ENCODE measurements at places on chromosomes 1 and 21.

GRCh38 chr1:205588636-205589035 lies 43.2 kb downstream of the ELK4 start:
- DNase-seq: peak; percentile 41

GRCh38 chr21:38920631-38921398 lies 115.1 kb downstream of the ETS2 start:
- DNase-seq: peak; percentile 75

DNA sequence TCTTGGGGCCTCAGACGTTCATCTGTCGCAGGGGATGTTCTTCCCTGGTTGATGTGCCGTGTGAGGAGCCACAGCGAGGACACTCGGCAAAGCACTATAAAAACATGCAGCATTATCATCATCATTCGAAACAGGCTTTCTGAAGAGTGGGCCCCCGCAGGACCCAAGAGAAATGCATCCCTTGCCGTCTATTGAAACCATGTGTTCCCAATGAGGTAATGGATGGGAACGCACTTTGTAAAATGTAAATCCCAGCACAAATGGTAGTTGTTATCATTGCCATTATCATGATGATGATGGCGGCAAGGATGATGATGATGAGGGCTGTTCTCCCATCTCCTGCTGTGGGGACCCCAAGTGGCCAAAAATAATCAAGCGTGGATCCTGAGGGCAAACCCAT lies 76.8 kb downstream of the GLIS1 start:
- DNase-seq: no peak

DNA sequence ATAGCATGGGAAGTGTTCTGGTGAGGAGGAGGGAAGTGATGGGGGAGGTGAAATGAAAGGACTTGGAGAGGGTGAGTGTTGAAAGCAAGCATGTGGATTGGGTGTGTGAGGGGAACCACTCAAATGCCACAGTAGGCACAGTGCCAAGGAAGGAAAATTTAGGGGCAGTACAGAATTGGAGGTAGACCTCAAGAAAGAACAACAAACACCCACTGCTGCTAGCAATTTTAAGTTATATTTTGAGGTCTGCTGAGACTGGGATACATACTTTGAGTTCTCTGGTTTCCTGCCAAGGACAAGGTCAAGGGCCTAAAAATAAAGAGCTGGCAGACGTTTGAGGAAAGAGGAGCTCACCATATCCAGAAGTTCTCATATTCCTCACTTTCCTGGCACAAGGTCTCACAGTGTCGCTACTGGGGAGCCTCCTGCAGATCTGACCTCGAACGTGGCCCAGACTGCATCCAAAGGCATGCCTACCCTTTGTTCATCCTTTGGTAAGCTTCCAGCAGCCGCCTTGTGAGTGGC lies 104.0 kb downstream of the BRINP2 start:
- peak; percentile 64 for DNase-seq

DNA sequence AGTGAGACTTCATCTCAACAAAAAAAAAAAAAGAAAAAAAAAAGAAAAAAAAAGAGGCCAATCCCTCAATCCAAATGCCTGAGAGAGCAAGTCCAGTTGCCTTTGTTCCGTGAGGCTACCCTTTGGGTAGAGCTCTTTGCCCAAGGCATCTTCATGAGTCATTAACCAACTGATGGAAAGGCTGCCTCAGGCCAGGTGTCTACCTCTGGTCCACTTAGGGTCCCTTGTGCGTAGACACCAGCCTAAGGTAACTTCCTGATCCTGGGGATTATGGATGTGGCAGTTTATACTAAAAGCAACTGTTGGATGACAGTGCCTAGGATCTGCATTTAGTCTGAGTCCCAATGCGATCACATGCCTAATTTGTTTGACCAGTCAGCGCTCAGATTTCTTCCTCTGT lies 20.7 kb upstream of the ZNF326 start:
- DNase-seq: no peak

GRCh38 chr1:110872745-110873720 lies at the start of gene CD53:
CD53 (plus strand) TSS chr1:110873148; CDS start chr1:110891409, 18,261 bp downstream.
- no peak for DNase-seq

- DNase-seq: no peak
These were observed 18.8 kb downstream of the MAP7D1 start for GRCh38 chr1:36174713-36175112.

- peak; percentile 30 for DNase-seq
These were observed 626.6 kb downstream of the KCNT2 start for GRCh38 chr1:195981448-195982139.

DNA sequence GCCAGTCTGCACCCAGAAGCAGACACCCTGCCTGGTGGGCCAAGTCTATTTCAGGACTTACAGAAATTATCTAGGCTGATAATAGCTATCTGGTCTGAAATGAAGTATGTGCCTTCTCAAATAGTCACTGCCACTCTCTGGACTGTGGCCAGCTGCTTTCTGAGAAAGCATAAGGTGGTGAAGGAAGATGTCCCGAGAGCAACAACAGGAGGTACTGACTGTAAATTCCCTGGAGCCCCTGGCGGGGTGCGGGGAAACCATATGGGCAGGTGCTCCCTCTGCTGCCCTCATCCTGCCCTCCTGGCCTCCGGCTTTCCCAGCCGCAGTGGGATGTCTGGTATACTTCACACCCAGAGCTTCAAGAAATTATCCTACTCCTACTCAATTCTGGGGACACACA lies 86.8 kb downstream of the TGFBR3 start:
- DNase-seq: no peak

DNA sequence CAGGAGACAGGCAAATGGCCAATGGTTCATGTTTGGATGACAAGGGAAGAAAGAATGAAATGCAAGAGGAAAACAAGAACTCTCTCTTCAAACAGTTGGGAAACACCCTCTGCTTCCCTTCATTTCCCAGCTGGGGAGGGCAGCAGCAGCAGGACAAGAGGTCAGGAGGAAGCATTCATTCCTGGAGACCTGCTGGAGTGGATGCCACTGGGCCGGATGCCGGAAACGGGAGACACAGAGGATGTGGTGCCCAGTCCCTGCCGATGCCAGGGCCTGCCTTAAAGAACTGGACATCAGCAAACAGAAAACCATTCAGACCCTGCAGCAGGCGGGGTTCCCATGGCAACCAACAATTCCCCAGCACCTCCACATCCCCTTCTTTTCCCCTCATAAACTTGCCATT lies 102.3 kb upstream of the ZNF648 start:
- no peak for DNase-seq

DNA sequence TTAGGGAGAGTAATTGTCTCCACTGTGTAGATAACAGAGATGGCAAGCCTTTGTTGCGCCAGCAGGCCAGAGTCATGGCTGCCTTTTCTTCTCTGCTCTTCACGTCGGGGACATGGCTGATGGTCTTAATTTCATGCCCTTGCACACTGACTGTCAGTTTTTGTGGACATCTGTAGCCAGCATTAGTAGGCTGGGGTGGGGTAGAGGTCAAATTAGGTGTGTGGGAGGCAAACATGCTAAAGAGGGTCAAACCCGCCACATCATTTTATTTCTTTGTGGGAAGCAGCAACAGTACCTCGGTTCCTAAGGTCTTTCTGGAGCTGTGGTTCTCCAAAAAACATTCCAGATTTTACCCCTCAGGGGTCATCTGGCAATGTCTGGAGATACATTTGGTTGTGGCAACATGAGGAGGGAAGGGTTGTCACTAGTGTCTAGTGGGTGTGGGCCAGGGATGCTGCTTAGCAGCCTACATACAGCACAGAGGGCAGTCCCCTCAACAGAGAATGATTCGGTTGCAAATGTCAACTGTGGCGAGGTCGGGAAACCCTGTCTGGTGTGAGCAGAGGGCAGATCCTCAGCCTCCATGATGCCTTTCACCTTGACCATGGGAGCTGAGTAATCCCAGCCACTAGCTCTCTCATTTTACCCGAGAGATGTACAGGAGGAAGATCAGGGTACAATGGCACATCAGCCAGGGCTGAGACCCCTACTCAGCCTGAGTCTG lies 14.7 kb downstream of the RUNX1 start:
- no peak for DNase-seq

- DNase-seq: no peak
These were observed 27.2 kb downstream of the WLS start for GRCh38 chr1:68204977-68205630.

DNA sequence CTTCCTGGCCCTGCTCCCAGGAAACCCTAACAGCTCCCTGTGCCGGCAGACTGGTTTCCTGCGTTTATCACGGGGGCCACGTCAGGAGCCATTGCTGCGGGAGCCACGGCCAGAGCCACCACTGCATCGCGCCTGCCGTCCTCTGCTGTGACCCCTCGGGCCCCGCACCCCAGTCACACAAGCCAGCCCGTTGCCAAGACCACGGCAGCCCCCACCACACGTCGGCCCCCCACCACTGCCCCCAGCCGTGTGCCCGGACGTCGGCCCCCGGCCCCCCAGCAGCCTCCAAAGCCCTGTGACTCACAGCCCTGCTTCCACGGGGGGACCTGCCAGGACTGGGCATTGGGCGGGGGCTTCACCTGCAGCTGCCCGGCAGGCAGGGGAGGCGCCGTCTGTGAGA lies 26.1 kb downstream of the RNF223 start:
- DNase-seq: no peak

DNA sequence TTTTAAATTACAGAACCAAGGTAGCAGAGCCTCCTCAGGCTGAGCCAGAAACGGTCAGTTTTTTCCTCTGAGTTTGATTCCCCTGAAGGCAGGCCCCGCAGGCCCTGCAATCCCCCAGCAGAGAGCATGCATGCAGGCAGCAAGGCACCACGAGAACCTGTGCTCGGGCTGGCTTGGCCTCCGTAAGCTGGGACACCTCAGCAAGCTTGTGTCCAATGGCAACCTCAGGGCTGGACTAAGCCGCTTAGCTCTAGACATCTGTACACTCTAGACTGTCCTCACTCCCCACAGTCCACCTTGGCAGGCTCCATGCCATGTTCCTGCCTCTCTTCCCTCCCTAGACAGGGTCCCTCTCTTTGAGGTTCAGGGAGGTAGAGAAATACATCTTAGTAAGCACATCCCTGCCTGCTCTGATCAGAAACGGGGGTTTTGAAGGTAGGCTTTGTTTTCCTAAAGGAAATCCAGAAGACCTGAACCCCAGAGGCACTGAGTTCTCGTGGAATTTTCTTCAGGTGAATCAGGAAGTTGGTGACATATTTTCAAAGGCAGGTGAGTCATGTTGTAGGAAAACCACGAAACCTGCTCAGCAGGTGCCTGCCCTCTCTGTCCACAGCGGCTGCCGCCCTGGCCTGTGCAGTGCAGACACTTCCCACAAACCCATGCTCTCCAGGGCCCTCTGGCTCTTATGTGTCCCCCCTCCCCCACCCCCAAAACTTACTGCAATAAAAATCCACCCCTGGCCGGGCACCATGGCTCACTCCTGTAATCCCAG lies 7.0 kb downstream of the TMEM63A start:
- no peak for DNase-seq

DNA sequence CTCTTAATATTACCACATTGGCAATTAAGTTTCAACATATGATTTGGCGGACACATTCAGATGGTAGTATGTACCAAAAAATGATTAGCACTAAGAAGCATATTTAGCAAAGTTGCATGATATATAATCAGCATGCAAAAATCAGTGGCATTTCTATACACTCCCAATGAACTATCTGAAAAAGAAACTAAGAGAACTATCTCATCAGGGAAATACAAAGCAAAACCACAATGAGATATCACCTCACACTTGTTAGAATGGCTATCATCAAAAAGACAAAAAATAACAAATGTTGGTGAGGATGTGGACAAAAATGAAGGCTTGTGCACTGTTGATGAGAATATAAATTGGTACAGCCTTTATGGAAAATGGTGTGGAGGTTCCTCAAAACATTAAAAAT lies 31.4 kb upstream of the DENND1B start:
- DNase-seq: no peak

GRCh38 chr1:169024800-169025271 lies 81.7 kb upstream of the ATP1B1 start:
- no peak for DNase-seq

- DNase-seq: peak; percentile 86
These were observed 5.1 kb downstream of the TMEM201 start for GRCh38 chr1:9593492-9594465.

DNA sequence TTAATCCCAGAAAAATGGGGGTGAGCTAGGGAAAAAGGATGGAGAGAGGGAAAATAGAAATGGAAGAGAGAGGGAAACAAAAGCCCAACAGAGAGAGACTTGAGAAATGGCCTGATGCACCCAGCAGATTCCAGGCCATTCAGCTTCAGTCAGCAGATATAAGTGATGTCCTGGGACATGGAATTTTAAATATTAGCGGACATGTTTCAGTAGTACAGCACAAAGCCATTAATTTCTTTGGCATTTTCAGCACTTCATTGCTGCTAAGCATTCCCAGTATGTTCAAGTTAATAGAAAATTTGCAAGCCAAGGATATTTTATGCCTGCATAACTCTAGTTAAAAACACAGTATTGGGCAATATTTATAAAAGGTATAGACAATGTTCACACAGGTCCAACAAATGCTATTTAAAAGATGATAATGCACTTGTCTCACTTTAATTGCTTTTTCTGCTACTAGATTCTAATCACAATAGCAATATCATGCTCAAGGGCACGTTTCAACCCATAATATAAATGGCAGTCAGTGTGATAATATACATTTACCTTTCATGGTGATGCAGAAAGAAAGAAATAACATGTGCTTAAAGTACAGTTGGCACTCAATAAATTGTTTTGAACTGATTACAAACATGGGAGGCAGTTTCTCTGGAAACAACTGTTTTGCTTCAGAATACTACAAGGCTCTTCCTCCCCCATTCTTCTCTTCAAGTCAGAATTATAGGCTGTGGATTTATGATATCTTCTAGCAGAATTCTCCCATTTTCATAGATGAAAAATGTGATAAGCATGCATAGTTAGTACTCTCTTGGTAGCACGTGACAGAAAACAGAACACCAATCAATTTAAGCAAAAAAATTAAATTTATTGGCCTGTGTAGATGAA lies 108.1 kb upstream of the MAGI3 start:
- no peak for DNase-seq

Data from fibroblast of skin of back (primary cell).